Kidney epithelial cell (primary cell): ENCODE measurements at places on chromosomes 2 and 18.

- DNase-seq: no peak
Observed at GRCh38 chr2:207387001-207387571, 142.7 kb upstream of the CREB1 start.

- no peak for DNase-seq
Observed at GRCh38 chr18:12604445-12605007, 53.4 kb downstream of the SPIRE1 start.

- DNase-seq: no peak
Observed at GRCh38 chr2:30514848-30515435, 67.9 kb downstream of the LCLAT1 start.

GRCh38 chr2:66968946-66969345 lies 428.2 kb upstream of the ETAA1 start:
- no peak for DNase-seq

DNA sequence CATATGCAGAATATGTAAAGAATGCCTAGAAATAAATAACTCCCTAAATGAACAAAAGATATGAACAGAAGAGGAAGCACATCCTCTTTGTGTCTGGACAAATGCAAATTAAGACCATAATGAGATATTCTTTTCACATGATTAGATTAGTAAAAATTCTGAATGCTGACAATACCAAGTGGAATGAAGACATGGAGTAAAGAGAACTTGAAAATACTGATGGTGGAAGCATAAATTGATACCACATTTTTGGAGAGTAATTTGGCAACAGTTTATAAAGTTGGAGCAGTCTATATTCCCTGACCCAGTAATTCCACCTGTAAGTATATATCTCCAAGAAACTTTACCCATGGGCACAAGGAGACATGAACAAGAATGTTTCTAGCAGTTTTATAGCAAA lies 130.0 kb downstream of the CAPN13 start:
- no peak for DNase-seq
